AG10803 (cell line): ENCODE measurements at places on chromosomes 6 and 20.

DNA sequence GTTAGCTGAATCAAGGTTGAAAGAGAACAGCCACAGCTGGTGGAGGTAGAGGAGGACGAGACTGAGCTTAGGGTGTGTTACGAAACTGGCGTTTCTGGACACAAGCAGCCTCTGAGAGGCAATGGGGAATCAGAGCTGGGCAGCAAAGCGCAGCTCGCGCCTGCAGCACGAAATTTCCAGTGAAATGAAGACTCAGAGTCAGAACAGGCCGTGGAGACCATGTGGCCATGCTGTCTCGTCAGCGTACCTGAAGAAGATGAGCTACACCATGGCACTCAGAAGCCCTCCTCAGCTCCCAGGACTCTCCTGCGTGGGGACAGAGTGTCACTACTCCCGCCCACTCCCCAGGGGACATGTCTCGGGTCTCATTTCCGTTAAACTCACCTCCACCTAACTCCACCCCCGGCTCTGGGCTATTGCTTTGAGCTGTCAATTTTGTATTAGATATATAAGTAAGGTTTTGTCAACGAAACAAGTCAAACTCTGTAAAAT, 256.9 kb downstream of the ERMARD start:
- DNase-seq = no peak

- DNase-seq = peak; percentile 42
Observed at GRCh38 chr20:1949347-1950100, 44.3 kb downstream of the PDYN start.

- no peak for DNase-seq
Observed at GRCh38 chr20:20289331-20289730, 78.6 kb upstream of the INSM1 start.

DNA sequence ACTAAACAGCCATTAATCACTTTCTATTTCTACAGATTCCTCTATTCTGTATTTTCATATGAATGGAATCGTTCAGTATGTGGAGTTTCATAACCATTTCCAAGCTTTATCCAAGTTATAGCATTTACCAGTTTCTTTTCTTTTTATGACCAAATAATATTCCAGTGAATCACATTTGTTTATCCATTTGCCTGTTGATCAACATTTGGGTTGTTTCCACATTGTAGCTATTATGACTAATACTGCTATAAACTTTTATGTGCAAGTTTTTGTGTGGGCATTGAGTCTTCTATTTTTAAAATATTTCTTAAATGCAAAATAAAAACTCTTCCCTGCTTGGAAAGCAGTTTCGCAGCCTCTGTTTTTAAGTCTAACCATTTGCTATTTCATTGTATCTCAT, 336.4 kb upstream of the OPRM1 start:
- no peak for DNase-seq

DNA sequence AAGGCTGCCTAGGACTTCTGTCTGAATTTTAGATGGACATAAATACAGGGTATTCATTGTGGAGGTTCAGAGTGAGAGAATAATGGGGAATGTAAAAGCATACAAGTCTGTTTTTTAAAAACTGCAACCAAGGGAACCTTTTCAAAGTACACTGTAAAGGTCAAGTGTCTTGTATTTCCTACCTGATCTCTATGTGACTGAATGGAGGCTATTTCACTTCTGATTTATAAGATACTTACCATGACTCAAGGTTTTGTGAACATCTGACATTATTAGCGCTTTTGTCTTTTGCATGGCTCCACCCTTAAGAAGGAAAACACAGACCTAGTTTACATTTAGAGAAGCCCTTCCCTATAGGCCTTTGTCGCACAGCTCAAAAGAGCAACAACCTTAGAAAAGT, 126.5 kb downstream of the ZFAND3 start:
- no peak for DNase-seq

DNA sequence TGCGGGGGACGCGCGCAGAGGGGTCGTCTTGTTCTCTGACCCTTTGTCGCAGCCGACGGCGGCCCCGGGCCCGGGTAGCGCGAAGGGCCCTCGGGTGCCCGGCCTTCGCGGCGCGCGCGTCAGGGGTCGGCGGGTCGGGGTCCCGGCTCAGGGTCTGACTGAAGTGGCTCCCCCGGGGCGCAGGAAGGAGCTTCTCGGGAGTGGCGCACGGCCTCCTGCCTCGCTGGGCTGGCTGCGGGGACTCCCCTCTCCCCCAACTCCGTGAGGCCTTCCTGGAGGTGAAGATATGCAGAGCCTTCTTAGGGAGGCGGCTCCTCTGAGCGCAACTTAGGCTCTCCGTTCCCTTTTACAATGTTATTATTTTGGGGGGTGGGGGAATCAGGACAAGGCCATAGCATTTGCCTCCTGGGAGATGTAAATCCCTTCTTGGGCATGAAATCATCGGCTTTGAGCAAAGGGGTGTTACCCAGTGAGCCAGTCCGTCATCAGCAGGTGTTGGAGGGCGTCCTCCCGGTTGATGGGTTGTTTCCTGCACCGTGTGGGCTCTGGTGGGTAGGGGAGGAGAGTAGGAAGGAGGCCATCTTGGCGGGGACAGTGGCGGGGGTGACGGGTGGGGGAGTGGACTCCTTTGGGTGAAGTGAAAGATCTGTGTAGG, 523 bp downstream of the CDS2 start:
- DNase-seq = peak; percentile 17

- peak; percentile 91 for DNase-seq
Observed at GRCh38 chr6:3868544-3868943, 19.4 kb downstream of the FAM50B start.

- DNase-seq = no peak
Observed at GRCh38 chr6:83294676-83295075, 101.5 kb downstream of the RWDD2A start.

GRCh38 chr6:158476389-158476788, 83.5 kb upstream of the TMEM181 start:
- DNase-seq = no peak
